ENCODE measurements at places on chromosomes 5 and 9.

DNA sequence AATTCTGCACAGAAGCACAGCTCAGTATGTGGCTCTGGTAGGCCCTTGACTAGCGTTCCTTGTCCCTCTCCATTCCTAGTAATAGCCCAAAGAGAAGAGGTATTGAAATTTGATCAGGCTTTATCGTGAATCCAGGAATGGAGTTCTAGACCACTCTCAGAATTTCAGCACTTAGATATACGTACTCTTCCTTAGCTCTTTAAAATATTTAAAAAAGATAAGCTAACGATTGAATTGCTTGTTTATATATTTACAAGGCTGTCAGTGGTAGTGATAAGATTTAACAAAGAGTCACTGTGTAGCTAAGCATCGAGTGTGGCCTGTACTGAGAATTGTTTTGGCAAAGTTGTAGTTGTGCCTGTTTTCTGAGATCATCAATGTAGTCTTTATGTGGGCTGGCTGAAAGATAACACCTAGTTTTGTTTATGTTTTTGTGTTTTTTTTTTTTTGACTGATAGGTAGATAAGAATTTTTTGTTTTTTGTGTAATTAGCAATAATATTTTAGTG is 2.5 kb downstream of the KIAA1958 start:
- peaks cover 30% of the 10 kb centered on the region for H3K4me1 ChIP-seq
- DNase-seq, result no peak
- no peaks in the 10 kb centered on the region for H3K27me3 ChIP-seq
- no peak overlapping the region for H3K4me3 ChIP-seq

GRCh38 chr5:177369645-177370440 is 12.1 kb downstream of the RGS14 start:
- H3K27me3 ChIP-seq, result no peaks in the 10 kb centered on the region
- no peak overlapping the region for H3K4me3 ChIP-seq
- H3K4me1 ChIP-seq, result peaks cover 62% of the 10 kb centered on the region
- peak overlapping the region; percentile 49 for H3K27ac ChIP-seq
- peaks cover 34% of the 10 kb centered on the region for H3K36me3 ChIP-seq

GRCh38 chr9:83956436-83957247 is 23.4 kb downstream of the HNRNPK start:
- H3K27ac ChIP-seq, result peak overlapping the region; percentile 92
- peak; percentile 81 for DNase-seq
- H3K36me3 ChIP-seq, result peaks cover 10% of the 10 kb centered on the region
- H3K4me1 ChIP-seq, result peaks cover 22% of the 10 kb centered on the region

- H3K36me3 ChIP-seq, result no peaks in the 10 kb centered on the region
- no peak for DNase-seq
- no peak overlapping the region for H3K27ac ChIP-seq
- H3K27me3 ChIP-seq, result peaks cover 62% of the 10 kb centered on the region
- peaks cover 1% of the 10 kb centered on the region for H3K4me1 ChIP-seq
Measured at GRCh38 chr5:139799359-139799758, 3.8 kb downstream of the PSD2 start.

- H3K27ac ChIP-seq, result no peak overlapping the region
- H3K36me3 ChIP-seq, result no peaks in the 10 kb centered on the region
- peaks cover 13% of the 10 kb centered on the region for H3K4me1 ChIP-seq
Measured at GRCh38 chr5:173513521-173513991, 102.9 kb downstream of the BOD1 start.

DNA sequence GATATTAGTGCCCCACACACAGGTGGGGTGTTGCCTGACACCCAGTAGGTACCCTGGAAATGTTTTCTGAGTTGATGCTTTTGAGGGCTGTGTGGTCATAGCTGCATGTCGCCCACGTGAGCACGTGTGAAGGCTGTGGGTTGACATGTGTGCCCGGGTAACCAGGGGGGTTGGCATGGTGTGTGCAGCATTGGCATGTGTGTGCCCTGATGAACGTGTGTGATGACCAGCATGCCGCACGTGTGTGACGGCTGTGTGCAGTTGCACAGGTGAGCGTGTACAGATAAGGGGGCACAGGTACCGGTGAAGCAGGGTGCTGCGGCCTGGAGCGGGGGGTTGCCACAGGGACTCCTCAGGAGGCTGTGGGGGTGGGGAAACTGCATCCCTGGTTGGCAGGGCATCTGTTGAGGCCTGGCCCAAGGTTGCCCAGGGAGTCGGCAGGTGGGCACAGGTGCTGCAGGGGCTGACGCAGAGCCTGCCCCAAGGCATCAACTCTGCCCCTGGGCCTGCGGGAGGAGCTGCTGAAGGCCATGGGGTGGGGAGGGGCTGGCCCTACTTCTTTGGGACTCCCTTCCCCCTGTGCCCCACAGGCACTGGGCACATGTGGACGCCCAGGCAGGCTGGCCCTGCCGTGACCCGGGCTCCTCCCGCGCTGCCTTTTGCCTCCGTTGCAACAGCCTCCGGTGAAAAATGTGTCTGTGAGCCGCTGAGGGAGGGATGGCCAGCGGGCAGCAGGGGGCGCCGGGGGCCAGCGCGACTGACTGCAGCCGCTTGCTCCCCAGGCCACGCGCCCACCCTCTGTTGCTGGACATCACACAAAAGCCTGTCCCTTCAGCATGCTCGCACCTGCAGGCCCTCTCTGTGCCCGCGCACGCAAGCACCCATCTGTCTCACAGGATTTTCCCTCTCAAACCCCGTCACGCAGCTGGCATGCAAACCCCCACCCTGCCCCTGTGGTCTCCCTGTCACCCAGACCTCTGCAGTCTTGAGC is 2.2 kb downstream of the UNC5A start:
- H3K4me3 ChIP-seq, result no peak overlapping the region
- H3K27me3 ChIP-seq, result peaks cover 81% of the 10 kb centered on the region
- no peaks in the 10 kb centered on the region for H3K36me3 ChIP-seq
- H3K4me1 ChIP-seq, result peaks cover 3% of the 10 kb centered on the region
- H3K27ac ChIP-seq, result no peak overlapping the region

DNA sequence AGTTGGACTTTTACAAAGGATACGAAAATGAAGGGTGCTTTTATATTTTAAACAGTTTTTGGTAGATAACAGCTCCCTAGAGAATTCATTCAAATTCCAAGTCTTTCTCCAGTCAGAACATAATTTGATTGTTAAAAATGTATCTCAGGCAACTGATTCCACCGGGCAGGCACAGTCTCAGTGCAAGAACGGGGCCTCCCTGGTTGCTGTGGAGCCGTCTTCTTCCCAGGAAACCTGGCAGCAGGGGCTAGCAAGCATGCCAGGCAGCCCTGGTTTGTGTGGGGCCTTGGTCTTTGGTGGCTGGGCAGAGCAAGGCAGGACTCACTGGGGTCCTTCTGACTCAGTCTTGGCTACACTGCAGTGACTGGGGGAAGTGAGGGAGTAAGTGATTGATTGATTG is 143.5 kb downstream of the NXNL2 start:
- H3K36me3 ChIP-seq, result no peaks in the 10 kb centered on the region
- H3K4me1 ChIP-seq, result no peaks in the 10 kb centered on the region
- no peaks in the 10 kb centered on the region for H3K27me3 ChIP-seq
- H3K4me3 ChIP-seq, result no peak overlapping the region

- no peak overlapping the region for H3K4me3 ChIP-seq
- no peaks in the 10 kb centered on the region for H3K36me3 ChIP-seq
- no peaks in the 10 kb centered on the region for H3K27me3 ChIP-seq
- H3K4me1 ChIP-seq, result peaks cover 7% of the 10 kb centered on the region
Measured at GRCh38 chr5:69432412-69433206, 17.7 kb downstream of the MARVELD2 start.

- no peak overlapping the region for H3K27ac ChIP-seq
- DNase-seq, result no peak
- no peak overlapping the region for H3K4me3 ChIP-seq
- no peaks in the 10 kb centered on the region for H3K36me3 ChIP-seq
Measured at GRCh38 chr5:38113880-38114279, 144.5 kb upstream of the EGFLAM start.

DNA sequence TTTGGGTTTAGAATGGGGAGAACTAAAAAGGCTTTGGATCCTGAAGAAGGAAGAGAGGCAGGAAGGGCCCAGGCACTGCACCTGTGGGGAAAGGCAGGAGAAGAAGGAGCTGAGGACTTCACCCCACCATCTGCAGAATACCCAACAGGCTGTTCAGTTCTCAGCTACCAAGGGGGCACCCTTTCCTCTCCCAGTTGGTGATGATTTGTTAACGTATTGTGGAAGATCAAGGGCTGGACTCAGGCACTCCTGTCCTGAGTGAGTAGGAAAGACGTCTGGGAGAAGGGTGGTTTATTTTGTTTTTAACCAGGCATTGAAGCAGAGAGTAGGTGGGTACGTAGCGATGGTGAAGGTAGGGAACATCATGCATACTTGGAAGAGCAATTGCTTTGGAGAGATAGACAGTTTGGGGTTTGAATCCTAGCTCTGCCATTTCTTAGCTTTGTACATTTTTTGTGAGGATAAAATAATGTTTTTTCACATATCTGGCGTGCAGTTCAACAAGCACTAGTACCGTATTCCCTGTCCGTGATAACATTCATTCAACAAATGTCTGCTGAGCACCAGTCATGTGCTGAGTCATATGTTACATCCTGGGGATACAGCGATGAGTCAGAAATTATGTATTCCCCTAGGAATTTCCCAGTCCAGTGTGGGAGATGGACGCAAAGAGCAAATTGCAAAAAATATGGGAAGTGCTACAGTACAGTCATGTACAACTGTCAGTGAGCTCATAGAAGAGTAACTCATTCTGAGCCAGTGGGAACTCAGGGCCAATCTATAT is 2.1 kb downstream of the MSANTD3 start:
- H3K27ac ChIP-seq, result no peak overlapping the region
- peaks cover 5% of the 10 kb centered on the region for H3K36me3 ChIP-seq
- peaks cover 2% of the 10 kb centered on the region for H3K27me3 ChIP-seq
- H3K4me3 ChIP-seq, result no peak overlapping the region

- no peaks in the 10 kb centered on the region for H3K4me1 ChIP-seq
- H3K36me3 ChIP-seq, result peaks cover under 1% of the 10 kb centered on the region
- no peak overlapping the region for H3K4me3 ChIP-seq
- H3K27ac ChIP-seq, result no peak overlapping the region
- DNase-seq, result no peak
- H3K27me3 ChIP-seq, result no peaks in the 10 kb centered on the region
Measured at GRCh38 chr5:64872044-64872443, 103.3 kb downstream of the CWC27 start.

DNA sequence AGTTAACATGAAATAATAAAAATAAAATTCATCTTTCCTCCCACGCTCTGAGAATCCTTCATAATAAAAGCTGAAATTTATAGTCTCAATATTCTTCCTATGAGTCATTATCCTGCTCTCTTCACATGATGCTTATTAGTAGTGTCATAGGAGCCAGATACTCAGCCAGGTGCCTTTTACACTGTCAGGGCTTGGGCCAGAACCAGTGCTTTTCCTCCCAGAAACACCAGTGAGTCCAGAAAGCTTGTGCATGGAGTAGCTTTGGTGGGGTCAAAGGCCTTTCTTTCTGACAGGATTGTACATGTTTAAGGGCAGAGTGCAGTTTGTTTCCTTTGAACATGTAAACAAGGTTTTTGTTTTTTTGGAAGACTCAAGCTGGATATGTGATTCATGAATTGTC is 6.8 kb downstream of the LSM11 start:
- peaks cover 11% of the 10 kb centered on the region for H3K36me3 ChIP-seq
- H3K27me3 ChIP-seq, result no peaks in the 10 kb centered on the region
- no peak overlapping the region for H3K27ac ChIP-seq

- no peak for DNase-seq
- peaks cover 15% of the 10 kb centered on the region for H3K4me1 ChIP-seq
- no peak overlapping the region for H3K4me3 ChIP-seq
- no peak overlapping the region for H3K27ac ChIP-seq
Measured at GRCh38 chr5:134070725-134071613, 43.5 kb upstream of the TCF7 start.

DNA sequence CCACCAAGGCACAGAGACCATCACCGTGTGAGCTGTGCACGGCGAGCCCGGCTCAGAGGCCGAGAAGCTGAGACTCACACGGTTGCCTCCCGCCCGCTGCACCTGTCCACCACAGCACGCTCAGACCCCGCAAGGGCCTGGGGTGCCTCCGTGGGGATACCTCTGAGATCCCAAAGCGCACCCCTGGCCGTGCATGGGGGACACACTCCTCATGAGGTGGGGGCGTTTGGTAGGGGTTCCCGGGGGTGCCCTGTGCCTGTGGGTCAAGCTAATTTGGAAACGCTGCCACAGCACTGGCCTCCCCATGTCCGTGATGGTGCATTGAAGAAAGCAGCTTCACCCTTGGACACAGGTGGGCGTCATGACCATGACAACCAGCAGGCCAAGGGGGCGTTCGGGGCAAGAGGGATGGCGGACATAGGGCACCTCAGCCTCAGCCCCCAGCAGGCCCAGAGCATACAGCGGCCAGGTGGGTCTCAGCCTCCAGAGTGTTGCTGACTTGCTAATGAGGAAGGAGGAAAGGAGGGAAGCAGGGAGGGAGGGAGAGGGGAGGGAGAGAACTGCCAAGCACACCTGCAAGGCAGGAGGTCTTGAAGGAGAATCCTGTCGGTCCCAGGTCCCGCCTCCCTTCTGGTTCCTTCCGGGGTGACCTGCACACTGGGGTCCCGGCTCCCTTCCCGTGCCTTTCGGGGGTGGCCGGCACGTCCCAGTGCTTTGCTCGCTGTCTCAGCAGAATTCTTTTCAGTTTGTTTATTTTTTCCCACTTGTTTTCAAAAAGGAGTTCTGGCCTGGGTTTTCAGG is 34.7 kb downstream of the GLT6D1 start:
- H3K27ac ChIP-seq, result no peak overlapping the region
- no peak overlapping the region for H3K4me3 ChIP-seq
- H3K27me3 ChIP-seq, result peaks cover 8% of the 10 kb centered on the region
- DNase-seq, result peak; percentile 36
